ENCODE measurements at places on chromosomes 11 and 22.

GRCh38 chr11:131474947-131475346 lies 104.5 kb downstream of the NTM start:
- no peak for DNase-seq

DNA sequence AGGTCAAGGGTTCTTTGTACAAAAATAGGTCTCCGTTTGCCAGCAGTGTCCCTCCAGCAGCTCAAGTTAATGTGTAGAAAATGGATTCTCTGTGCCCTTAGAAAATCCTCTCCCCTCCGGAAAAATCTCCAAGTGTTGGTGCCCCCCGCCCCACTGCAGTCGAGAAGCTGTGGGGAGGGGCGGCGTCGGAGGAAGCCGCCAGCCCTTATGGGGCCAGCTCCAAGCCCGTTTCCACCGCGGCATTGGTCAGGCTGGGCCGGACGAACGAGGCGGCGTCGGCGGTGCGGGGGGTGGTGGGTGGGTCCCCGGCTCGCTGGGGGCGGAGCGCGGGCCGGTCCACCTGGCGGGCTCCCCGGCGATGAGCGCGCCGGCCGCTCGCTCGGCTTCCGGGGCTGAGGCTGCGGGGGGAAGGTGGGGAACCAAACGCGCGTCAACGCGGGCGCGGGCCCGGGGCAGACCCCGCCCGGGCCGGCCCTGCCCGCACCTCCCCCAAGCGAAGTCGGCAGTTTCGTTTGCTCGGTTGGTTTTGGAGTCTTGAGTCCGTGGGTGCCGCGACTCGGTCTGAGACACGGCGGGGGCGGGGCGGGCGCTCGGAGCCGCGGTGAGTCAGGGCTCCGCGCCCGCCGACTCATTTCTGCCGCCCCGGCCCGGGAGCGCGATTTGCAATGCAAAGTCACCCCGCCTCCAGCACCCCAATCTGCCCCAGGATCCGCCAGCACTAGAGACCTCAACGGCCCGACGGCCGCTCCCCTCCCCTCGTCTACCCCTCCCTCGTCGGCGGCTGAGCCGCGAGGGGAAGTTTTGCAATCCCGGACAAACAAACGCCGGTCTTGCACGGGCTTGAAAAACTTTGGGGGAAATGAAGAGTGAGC lies 1.4 kb downstream of the ASCL2 start:
- DNase-seq, result no peak

GRCh38 chr11:61077936-61078335 lies 24.4 kb upstream of the CD5 start:
- no peak for DNase-seq

DNA sequence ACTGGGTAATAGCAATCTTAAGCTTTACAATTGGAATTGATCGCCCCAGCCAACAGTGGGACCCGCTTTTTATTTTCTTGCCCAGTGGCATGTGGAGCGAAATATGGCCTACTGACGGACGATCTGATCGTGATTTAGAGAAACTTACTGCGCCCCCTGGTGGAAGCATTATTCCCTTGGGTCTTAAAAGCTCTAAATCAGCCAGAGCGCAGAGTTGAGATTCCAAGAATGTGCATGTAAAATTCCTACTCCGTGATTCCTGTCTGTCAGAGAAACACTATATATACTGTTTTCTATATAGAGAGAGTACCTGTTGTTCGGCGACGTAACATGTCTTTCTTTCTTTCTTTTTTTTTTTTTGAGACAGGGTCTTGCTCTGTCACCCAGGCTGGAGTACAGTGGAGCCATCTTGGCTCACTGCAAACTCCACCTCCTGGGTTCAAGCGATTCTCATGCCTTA lies 3.7 kb upstream of the DPF2 start:
- DNase-seq, result peak; percentile 95

- DNase-seq, result no peak
These were observed 233.4 kb downstream of the LRRC4C start for GRCh38 chr11:41225856-41226633.

- DNase-seq, result peak; percentile 71
These were observed 2.4 kb upstream of the RANGAP1 start for GRCh38 chr22:41288245-41288946.

DNA sequence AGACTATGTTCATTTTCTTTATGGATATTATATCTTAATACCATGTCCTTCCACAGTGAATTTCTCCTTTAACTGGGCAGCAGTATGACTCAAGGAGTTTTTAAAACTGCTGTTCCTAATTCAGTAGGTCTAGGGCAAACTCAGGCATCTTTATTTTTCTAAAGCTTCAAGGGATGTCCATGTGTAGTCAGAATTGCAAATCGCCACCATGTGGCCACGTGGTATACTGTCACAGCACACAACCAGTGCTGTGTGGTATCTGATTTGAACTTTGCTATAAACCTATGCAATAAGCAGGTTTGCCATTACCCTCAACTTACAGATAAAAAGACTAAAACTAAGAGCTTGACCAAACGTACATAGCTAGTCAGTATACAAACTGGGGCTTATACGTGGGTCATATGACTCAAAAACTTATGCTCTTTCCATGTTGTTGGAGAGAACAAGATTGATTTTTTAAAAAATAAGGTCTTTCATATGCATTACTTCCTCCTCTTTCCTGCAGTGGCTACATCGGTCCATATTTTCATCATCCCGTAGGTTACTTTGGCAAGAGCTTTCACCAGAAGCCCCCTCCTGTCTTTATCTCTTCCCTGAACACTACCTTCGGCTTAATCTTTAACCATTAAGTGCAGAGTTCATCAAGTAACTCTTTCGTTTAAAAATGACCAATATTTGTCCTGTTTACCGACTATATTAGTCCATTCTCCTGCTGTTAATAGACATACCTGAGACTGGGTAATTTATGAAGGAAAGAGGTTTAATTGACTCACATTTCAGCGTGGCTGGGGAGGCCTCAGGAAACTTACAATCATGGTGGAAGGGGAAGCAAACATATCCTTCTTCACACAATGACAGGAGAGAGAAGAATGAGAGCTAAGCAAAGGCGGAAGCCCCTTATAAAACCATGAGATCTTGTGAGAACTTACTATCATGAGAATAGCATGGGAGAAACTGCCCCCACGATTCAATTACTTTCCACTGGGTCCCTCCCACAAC lies 8.0 kb upstream of the HTATIP2 start:
- DNase-seq, result no peak

GRCh38 chr11:62148271-62148980 lies 24.6 kb downstream of the INCENP start:
- peak; percentile 43 for DNase-seq

- DNase-seq, result no peak
These were observed 3.9 kb upstream of the PRG2 start for GRCh38 chr11:57394203-57394965.

DNA sequence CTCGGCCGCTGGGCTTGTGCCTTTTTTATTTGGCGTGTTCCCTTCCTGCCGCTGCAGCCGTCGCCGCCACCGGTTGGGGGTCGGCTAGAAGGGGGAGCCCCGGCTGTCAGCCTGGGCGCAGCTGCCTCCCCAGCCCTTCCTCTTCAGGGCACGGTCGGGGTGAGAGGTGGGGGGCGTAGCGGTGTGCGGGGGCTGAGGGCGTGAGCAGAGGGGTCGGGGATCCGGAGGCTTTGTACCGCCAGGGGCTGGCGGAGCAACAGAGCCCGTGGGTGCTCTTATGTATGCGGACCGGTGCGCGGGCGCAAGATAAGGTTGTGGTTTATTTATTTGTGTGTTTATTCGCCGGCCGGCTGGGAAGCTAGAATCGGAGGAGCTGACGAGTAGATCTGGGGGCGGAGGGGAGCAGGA lies 477 bp downstream of the ZBTB16 start:
- DNase-seq, result no peak

DNA sequence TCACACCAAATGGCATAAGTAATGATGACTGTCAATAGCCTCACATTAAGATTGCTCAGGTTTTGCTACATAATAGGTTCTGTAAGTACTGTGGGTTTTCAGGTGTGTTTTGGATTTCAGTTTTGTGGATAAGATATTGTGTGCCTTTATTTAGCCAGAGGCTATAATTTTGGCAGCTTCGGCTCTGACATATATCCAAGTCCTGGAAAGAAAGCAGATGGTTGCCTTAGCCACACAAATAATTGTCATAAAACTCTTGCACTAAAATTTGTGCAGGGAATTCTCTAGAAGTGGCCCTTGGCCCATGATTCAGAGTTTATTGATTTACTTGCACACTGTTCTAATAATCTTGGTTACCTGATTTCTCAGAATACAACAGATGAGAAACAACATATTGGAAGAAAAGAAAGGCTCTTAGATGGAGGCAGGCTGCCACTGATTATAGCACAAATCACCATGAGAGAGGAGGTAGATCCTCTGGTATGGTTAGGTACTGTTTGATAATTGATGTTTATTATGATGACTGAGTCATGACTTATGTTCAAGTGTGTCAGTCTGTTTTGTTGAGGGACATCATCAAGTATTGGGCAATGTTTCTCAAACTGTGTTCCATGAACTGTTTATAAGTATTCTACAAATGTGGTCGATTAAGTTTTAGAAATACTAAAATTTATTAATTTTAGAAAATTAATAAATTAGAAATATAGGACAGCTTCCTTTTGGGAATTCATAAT lies 9.6 kb downstream of the REXO2 start:
- DNase-seq, result no peak

DNA sequence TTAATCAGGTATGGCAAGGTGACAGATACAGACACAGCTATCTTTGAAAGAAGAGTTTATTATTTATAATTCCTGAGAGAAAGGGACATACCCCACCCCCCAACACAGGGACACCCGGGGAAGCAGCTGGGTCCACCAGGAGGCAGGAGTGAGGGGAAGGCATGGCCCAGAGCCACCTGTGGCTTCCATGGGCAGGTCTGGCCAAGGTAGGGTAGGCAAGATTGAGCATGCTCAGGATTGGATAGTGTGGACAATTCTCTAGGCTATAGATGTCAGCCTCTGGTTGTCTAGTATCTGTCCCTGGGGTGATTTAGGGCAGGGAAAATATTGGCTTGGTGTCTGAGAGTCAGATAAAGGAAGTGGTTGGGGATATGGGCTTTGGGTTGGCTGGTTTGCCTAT lies 27.5 kb upstream of the SMIM35 start:
- no peak for DNase-seq
